Activated CD4-positive, alpha-beta T cell treated with anti-CD3 and anti-CD28 coated beads, Interleukin-2, amount 10 ng/mL, durations not matched to agents 7 days and 5 days (primary cell): ENCODE measurements at places on chromosomes 7 and 10.

GRCh38 chr7:40579401-40579800, 444.6 kb downstream of the SUGCT start:
- DNase-seq = no peak

DNA sequence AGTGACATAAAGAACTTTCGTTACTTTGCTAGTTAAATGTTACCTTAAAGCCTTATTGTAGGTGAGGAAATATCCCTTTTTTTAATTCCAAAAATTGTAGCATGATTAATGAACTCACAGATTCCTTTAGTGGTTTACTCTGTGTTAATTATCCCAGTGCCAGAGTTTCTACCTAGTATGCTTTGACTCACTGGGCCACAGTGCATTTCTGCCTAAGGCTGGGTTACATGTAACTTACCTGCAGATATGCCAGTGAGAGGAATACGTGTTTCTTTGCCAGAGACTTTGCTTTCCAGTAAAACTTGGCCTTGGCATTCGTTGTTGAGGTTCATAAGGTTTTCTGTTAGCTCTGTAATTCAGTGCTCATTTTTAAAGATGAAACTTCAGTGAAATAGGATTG, 380.8 kb upstream of the LRGUK start:
- DNase-seq = no peak

DNA sequence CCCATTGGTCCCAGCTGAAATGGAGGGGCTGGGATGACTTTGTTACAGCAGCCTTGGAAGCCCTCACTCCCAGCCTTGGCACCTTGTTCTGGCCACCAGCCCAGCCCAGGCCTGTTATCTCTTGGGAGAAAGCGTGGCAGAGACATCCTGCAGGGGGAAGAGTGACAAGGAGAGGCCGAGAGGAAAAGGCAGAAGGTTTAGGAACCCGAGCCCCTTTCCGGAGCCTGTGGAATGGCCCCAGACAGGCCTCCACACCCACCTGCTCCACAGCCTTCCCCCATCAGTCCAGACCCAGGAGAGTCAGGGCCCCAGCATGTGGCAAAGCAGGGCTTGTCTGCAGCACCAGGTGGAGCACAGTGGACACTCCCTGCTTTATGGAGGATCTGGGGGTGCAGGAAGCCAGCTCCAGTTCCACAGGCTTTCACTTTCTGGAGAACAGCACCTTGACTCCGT, 24.1 kb upstream of the TRIM8 start:
- DNase-seq = no peak

GRCh38 chr10:127952575-127952869, 45.6 kb downstream of the PTPRE start:
- DNase-seq = no peak

- DNase-seq = no peak
Measured at GRCh38 chr10:13390604-13391522, 42.8 kb upstream of the SEPHS1 start.
